ENCODE measurements at places on chromosomes 3 and 15.

DNA sequence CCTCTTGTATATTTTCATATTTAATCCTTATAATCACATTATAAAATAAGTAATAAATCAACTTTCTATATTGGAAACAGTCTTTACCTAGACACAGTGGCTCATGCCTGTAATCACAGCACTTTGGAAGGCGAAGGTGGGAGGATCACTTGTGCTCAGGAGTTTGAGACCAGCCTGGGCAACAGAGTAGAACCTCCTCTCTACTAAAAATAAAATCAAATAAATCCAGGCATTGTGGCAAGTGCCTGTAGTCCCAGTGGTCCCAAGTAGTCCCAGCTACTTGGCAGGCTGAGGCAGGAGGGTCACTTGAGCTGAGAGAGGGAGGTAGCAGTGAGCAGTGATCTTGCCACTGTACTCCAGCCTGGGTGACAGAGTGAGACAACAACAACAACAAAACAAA lies 975.1 kb downstream of the ROBO1 start:
- DNase-seq, result no peak

GRCh38 chr15:90222547-90222946 lies 11.2 kb downstream of the CIB1 start:
- no peak for DNase-seq

DNA sequence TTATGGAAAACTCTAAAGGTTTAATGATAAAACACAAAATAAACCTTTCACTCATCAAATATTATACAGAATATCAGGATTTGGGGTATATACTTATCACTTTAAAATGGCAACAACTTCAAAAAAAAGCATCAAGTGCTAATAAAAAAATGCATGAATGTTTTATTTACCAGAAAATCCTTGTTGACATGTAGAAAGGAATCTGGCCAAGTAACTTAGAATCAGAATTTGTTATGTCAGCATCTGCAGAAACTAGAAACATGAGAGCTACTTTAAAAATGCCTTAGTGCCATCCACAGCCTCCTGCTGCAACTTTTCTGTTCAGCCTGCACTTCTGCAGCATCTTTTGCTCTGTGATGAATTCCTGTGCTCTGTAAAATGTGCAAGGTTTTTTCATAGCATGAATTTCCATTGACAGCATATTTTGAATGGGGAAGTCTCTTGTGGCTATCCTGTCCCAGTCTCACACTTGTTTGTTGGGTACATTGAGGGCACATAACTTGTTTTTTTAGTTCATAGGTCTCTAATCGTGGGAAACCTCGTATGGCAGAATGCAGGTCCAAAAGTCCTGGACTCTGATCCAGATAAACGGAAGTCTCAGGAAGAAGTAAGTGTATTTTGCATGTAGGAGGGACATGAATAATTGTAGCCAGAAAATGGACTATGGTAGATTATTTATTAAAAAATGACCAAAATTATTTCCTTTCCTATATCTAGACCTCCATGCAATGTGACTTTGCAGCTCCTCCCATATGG lies 21.1 kb upstream of the MYRIP start:
- DNase-seq, result no peak

DNA sequence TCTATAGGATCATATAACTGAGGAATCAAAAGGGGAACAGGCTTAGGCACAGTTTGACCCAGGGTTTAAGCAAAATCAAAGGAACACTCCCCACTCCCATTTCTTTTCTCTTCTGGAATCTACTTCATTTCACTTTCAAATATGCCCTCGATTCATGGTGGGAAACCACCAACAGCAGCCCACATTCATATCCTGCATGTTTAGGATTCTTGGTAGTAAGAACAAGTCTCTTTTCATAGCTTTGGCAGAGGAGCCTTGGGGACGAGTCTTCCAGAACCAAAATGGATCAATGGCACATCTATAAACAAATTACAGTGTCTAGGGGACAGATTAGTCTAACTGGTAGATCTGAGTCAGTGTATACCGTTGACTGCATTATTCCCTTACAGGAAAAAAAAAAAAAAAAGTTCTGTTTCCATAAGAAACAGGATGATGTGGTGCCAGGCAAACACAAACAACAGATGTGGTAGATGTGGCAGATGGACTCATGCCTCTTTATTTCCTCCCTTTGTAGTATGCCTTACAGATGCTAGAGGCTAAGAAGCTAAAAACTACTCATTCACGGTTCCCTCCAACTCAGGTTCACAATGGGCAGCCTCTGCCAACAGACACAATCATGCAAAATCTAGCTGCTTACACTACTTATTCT lies 578.3 kb upstream of the ADAMTS9 start:
- DNase-seq, result no peak

GRCh38 chr3:106130384-106131198 lies 261.8 kb upstream of the CBLB start:
- DNase-seq, result no peak

- DNase-seq, result no peak
These were observed 158.6 kb upstream of the RAP2B start for GRCh38 chr3:153003441-153003840.
